ENCODE measurements at places on chromosomes 13 and 19.
A peak's percentile ranks its signal among the peaks of the same experiment; 100 is the strongest.

GRCh38 chr19:48174445-48175030 lies 4.1 kb downstream of the ZSWIM9 start:
- no peak for DNase-seq

GRCh38 chr13:51222686-51223559 lies 725 bp downstream of the FAM124A start:
- DNase-seq, result no peak

DNA sequence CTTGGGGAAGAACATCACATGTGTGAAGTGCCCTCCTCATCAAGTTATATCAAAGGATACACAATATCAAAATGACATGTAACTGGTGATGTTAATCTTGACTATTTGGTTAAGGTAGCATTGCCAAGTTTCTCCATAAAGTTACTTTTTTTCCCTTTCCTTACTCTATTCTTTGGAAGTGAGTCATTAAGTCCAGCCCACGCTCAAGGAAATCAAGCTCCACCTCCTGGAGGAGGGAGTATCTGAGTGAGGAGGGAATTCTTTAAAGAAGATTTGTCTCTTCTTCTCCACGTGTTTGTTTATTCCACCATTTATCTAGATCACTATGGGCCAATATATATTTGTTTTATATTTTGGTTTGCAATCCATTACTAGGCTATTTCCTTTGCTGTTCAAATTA lies 33.6 kb upstream of the FNDC3A start:
- peak; percentile 54 for DNase-seq

DNA sequence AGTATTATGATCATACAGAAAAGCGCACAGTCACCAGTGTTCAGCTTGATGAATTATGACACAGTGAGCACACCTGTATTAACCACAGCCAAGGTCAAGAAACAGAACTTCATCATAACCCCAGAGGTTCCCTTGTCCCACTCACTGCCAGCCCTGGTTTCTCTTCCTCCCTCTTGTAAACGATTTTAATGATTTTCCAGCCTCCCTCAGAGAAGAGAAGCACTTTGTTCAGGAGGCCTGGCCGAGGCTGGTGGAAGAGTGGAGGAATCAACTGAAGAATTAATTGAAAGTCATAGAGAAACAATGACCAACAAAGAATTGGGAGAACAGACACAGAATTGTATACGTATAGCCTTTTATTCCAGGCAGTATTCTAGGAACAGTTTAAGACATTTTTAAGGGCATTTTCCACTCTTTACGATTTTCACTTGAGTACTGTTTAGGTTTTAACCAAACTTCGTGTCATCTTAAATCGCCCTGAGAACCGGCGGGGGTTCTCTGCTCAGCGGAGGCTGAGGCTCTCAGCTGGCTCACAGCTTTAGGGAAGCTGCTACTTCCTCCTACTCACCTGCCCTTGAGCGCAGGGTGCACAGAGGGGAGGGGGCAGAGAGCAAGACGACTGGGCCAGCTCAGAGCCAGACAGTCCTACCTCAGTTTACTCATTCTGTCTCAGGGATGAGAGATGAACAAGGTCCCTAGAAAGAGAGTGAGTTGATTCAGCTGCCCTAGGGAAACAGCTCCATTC lies 108.6 kb downstream of the AKAP11 start:
- DNase-seq, result no peak

DNA sequence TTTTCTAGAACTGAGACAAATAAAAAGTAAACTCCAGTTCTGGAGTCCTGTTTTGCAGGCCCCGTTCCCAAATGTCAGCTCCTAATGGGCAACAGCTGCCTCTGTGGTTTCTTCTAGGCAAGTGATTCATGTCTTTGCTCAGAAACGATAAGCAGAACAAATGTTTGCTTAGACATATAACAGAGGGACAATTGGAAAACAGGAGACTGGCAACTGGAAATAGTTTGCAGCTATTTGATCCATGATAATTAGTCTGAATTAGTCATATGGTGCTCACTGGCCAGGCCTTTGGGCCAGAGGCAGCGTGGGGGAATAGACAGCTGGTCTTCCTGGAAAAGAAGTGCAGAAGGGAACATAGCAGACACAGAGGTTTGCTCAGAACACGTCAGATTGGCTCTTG lies 29.2 kb upstream of the TSHZ3 start:
- DNase-seq, result peak; percentile 96

- no peak for DNase-seq
Observed at GRCh38 chr13:77503398-77503797, 32.1 kb upstream of the SCEL start.

GRCh38 chr13:25874907-25875306 lies 176.9 kb downstream of the SHISA2 start:
- no peak for DNase-seq

DNA sequence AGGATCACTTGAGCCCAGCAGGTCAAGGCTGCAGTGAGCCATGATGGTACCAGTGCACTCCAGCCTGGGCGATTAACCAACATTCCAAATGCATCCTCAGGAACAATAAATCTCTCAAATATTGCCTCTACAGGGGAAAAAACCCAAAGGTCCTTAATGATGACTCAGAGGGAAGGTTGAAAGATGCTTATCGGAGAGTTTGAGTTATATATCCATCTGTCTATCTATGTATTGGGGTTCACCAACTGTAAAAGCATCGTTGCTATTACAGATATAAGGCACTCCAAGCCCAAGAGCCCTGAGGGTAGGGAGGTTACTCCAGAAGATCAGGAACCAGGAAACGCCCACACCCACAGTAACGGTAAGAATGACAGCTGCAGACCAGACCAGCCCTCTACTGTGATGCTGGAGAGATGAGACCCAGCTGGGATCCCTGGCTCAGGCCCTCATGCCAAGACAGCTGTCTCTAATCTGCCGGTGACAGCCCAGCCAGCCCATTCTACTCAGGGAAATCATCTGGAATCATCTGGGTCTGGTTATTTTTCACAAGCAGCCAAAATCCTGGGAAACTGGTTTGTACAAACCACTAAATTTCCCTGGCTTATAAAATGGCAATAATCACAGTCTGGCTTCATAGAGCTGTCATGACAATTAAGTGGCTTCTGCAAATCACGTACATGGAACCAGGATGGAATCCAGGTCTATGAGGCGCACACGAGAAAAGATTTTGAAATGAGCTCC lies 23.8 kb downstream of the TEX101 start:
- DNase-seq, result peak; percentile 81

GRCh38 chr13:59665732-59666131 lies 498.0 kb downstream of the DIAPH3 start:
- no peak for DNase-seq

- no peak for DNase-seq
Observed at GRCh38 chr19:51708811-51709210, 15.0 kb downstream of the HAS1 start.

DNA sequence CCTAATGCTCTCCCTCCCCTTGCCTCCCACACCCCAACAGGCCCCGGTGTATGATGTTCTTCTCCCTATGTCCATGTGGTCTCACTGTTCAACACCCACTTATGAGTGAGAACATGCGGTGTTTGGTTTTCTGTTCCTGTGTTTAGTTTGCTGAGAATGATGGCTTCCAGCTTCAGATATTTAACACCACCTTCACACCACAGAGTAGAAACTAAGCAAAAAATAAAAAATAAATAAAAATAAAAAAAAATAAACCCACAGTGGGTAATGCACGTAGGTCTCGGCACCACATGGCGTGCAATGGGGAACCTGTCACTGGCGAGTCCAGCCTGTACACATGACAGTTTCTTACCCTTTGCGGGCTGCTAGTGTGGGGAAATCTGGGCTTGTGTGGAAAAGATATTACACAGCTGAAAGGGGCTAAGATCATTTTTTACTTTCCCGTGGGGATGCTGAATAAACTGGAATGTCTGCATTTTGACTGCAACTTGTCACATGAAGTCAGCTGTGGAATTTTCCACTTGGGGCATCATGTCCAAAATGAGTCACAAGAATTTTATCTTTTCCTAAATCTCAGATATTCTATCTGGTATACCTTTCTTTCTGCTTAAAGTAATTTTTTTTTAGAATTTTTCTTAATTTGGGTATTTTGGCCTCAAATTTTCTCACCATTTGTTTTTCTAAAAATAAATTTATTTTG lies 170.5 kb downstream of the IRS2 start:
- no peak for DNase-seq

DNA sequence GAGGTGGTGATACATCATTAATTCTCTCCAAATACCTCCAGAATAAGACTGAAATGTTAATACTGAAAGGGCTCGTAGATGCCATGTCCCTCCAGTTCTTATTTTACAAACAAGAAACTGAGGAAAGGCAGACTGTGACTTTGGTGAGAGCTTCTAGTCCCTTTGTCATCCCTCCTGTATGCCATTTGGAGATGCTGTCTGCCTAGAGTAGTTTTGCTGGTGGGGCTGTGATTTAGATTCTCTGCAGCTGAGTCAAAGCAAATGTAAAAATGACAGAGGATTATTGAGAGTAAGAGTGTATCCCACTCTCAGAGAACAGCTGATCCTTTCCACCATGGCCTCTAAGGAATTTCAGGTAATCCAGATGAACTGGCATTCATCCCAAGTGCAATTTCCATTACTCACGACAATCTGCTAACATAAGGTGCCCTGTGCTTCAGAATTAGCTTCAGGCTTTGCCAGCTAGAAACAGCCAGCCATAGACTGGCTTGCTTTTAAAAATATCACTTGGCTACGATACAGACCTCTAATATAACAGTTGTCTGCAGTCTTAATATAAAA lies 16.8 kb downstream of the PABPC3 start:
- no peak for DNase-seq

DNA sequence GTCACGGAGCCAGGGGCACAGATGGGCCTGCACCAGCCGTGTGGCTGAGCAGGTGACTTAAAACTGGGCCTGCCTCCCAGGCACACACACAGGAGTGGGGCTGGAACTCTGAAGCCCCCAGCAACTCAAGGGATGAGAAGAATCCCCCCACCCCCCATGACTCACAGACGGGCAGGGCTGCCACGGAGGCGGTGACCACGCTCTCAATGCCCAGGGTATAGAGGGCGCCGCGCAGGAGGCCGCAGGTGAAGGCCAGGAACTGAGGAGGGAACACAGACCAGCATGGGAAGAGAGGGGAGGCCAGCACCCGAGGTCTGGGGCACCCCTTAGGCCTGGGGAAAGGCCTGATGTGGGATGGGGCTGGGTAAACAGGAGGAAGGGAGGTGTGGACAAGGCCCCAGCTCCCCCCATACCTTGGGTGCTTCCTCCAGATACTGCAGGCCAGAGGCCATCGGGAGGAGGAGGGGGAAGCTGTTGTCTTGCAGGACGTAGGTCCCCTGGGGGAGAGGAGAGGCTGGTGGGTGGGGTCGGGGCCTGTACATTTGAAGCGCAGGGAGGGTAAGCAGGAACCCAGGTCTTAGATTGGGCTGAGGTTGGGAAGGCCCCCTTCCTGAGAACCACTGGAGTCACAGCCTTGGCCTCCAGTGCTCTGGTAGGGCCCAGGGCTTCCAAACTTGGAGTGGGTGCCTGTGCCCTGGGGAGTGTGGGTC lies 3.1 kb upstream of the NKPD1 start:
- no peak for DNase-seq

DNA sequence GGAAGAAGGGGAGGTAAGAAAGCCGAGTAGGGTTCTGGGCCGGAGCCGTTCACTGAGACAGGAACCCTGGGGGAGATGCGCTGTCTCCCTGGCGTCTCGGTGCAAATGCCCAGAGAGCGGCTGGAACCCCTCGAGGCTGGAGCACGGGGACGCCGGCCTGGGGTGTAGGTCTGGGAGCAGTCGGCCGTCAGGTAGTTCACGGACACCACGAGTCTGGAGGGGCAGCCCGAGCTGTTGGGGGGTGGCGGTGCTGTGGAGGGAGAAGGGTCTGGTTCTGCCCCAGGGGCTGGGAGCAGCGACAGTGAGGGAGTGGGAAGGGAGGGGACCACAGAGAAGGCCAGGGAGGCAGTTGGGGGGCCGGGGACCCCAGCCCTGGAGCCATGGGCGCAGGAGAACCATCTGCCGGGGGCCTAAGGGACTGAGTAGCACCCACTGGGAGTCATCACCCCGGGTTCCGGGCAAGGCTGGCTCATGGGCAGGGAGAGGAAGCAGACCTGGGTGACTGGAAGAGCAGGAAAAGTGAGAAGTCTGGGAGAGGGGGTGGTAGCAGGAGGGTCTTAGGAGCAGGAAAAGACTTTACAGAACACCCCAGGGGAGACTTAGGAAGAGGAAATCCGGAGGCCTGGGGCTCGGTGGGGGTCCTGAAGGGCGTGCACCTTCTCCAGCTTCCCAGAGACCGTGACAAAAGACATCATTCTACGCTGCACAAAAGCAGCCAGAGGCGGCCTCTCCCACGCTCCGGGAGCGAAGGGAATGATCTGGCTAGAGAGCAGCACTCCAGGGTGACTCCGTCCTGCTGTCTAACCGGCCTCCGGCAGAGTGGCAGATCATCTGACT lies 173.1 kb upstream of the SOX1 start:
- DNase-seq, result no peak

DNA sequence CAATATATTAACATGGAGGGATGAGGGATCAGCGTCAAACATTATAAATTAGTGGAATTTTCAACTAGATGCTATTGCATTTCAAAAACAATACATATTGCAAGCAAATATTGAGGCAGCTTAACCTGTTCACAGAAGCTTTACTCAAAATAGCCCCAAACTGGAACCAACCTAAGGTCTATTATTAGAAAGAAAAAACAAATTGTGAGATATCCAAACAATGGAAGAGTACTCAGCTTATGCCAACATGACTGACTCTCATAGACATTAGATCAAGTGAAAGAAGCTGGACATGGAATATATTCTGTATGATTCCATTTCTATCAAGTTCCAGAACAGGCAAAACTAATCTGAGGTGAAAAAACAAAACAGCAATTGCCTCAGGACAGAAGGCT lies 27.6 kb upstream of the NEK3 start:
- DNase-seq, result no peak

- DNase-seq, result no peak
Observed at GRCh38 chr19:55105237-55105636, 12.2 kb downstream of the PPP1R12C start.

DNA sequence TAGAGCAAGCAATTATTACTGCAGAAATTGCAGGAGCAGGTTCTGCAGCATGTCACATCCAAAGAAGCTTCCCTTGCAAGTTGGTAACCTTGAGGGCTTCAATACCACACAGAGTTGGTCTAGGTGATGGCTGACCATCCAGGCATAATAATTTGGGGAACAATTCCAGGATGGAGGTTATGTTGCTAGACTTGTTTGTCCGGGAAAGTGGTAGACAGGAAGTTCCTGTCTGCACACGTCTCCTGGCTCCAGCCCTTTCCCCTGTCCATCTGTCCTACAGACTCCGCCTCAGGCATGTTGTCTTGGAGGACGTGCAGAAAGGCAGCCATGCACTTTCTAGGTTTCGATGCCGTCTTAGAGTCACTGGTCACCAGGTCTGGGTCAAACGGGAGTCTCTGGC lies 26.0 kb downstream of the DPRX start:
- no peak for DNase-seq

GRCh38 chr19:13127051-13127450 lies 9.0 kb downstream of the NACC1 start:
- DNase-seq, result no peak

DNA sequence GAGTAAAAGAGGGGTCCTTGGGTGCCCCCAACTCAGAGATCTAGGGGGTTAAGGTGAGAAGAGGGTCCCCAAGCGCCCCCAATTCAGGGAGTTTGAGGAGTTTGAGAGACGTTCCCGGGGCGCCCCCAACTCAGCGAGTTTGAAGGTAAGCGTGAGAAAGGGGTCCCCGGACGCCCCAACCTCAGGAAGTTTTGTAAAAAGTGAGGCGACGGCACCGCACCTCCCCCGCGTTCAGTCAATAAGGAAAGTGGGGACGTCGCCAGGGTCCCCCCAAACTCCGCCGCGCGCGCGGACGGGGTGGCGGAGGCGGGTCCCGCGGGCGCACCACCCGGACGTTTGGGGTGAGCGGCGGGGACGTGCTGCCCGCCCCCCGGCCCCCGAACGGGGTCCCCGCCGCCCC lies 353 bp downstream of the RFX2 start:
- DNase-seq, result no peak
